AG20443 (cell line): ENCODE measurements at places on chromosomes 13 and 19.

DNA sequence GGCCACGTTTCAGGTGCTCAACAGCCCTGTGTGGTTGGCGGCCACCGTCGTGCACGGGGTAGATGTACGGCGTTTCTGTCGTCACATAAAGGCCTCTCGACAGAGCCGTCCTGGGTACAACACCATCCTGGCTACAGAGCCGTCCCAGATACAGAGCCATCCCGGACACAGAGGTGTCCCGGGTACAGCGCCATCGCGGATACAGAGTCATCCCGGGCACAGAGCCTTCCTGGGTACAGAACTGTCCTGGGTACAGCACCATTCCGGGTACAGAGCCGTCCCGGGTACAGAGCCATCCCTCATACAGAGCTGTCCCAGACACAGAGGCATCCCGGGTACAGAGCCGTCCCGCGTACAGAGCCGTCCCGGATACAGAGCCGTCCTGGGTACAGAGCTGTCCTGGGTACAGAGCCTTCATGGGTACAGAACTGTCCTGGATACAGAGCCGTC is 222.7 kb upstream of the SOX1 start:
- DNase-seq, result no peak

GRCh38 chr13:48946163-48946562 is 29.5 kb upstream of the FNDC3A start:
- DNase-seq, result no peak

GRCh38 chr19:19860756-19861390 is 4.8 kb upstream of the ZNF253 start:
- peak; percentile 3 for DNase-seq

DNA sequence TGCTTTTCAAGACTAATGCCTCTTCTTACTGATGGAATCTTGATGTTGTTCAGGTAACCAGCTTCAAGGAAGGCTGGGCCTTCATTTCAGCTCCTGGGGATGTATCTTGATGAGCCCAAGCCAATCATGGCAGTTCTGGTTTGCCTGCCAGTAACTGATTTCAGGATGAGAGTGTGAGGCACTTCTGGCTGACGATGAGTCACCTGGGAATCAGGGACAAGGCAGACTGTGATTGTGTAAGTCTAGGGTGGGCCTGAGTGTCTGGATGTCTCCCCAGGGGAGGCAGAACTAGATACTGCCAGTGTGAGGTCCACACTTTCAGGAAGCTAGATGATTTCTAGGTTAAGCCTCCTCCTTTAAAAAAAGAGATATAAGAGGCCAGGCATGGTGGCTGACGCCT is 77.3 kb upstream of the KL start:
- peak; percentile 28 for DNase-seq

GRCh38 chr19:17565611-17566010 is 10.2 kb downstream of the COLGALT1 start:
- no peak for DNase-seq

DNA sequence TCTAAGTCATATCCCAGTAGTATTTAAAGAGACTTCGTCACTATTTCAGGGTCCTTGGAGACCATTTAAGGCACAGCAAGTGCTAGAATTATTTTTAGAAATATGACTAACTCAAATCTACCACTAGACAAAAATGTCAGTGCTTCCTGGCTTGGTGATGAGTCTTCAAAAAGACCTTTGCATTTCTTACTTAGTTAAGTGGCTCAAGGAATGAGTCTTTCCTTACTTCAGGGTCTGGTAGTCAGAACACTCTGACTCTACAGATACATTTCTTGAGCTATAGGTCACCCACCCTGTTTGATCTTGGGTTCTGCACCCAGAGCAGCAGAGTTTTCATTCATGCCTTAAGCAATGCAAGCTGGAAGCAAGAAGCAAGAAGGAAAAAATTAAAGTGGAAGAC is 191.0 kb upstream of the HTR2A start:
- DNase-seq, result peak; percentile 49

- DNase-seq, result no peak
Measured at GRCh38 chr19:21439201-21439751, 42.3 kb downstream of the ZNF493 start.

GRCh38 chr13:111247552-111247951 is 72.9 kb upstream of the TEX29 start:
- DNase-seq, result no peak

DNA sequence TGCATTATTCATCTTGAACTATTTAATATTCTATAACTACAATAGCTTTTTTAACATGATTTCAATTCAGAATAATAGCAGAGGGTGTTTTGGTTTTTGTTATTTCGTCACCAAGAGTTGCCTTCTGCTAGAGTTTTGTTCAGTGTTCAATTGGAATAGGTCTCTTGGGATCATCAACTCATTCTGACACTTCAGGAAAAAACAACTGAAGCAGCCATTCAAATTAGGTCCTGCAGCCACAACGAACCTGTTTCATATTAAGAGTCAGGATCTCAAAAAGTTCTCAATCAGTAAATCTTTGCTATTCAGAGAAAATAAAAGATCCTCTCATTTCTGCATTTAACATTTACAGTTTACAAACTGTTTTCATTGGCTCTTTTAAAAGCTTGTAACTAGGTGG is 2.4 kb upstream of the CHAMP1 start:
- DNase-seq, result no peak

- no peak for DNase-seq
Measured at GRCh38 chr13:25657157-25657556, 285.4 kb downstream of the ATP8A2 start.

- DNase-seq, result peak; percentile 34
Measured at GRCh38 chr13:40192858-40193257, 473.6 kb downstream of the FOXO1 start.

GRCh38 chr13:48975856-48976575 is at the start of gene FNDC3A:
TSS of gene FNDC3A (plus strand) at chr13:48975912. CDS start at chr13:49006191, 30,279 bp downstream.
- DNase-seq, result peak; percentile 96

- no peak for DNase-seq
Measured at GRCh38 chr19:33507021-33507956, 14.3 kb downstream of the PEPD start.

- DNase-seq, result no peak
Measured at GRCh38 chr13:33968520-33969507, 150.9 kb downstream of the RFC3 start.

GRCh38 chr19:47375694-47376588 is 26.8 kb downstream of the DHX34 start:
- no peak for DNase-seq

- no peak for DNase-seq
Measured at GRCh38 chr13:25753976-25754375, 297.8 kb downstream of the SHISA2 start.

DNA sequence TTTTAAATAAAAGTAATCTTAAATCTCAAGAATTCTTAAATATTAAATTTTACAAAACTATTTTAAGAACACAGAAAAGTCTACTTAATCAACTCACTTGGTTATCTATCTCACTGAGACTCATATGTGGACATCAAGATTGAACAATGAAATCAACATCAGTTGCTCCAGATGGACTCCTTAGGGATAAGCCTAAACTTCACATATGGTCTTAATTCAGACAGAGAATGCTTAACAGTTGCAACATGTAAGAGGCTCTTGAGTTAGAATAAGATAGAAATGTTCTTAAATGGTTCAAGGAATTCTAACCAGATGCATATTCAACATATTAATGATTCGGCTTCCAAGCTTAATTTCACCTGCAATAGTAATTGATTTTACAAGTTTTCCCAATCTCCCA is 1730.9 kb downstream of the PCDH9 start:
- no peak for DNase-seq

GRCh38 chr19:48656840-48657474 is 11.0 kb upstream of the CA11 start:
- DNase-seq, result peak; percentile 86

GRCh38 chr19:47813304-47813994 is 8.3 kb upstream of the CRX start:
- DNase-seq, result peak; percentile 84

GRCh38 chr19:11861301-11861700 is 12.8 kb downstream of the ZNF439 start:
- no peak for DNase-seq

GRCh38 chr13:39602277-39602613 is 748 bp downstream of the LHFPL6 start:
- DNase-seq, result no peak

GRCh38 chr13:76474966-76475365 is 411.2 kb downstream of the KCTD12 start:
- no peak for DNase-seq

DNA sequence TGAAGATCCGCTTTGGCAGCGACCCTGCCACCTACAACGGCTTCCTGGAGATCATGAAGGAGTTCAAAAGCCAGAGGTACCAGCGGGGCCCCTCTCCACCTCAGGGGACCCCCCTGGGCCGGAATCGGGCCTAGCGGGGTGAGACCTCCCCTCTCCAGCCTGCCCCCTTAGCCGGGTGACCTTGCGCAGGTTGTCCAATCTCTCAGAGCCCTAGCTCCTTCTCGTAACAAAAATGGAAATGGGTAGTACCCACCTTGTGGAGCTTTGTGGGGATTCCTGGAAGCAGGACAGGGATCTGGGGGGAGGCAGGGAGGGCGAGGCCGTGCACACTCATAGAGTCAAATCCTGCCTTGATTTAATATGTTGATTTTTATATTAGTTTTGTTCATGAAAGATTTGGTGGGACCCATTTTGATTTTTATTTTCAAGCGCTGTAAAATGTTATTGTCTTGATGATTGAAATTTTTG is 658 bp downstream of the SIN3B start:
- DNase-seq, result no peak
